Right hindlimb (tissue), 1 donor: ENCODE measurements at places on chromosomes 2 and 18.

- no peak for DNase-seq
Measured at GRCh38 chr2:147588191-147588590, 256.6 kb upstream of the ACVR2A start.

- DNase-seq = no peak
Measured at GRCh38 chr2:30994227-30995056, 143.8 kb downstream of the GALNT14 start.

- no peak for DNase-seq
Measured at GRCh38 chr2:151052850-151053660, 208.6 kb downstream of the RBM43 start.

- peak; percentile 75 for DNase-seq
Measured at GRCh38 chr2:43100883-43101662, 125.3 kb downstream of the ZFP36L2 start.

- no peak for DNase-seq
Measured at GRCh38 chr2:190791976-190792575, 88.5 kb upstream of the GLS start.

- peak; percentile 66 for DNase-seq
Measured at GRCh38 chr2:46850742-46851141, 64.9 kb downstream of the MCFD2 start.

- no peak for DNase-seq
Measured at GRCh38 chr2:59256290-59256689, 1015.2 kb upstream of the FANCL start.

GRCh38 chr2:224557610-224558009, 27.6 kb downstream of the CUL3 start:
- DNase-seq = no peak

GRCh38 chr2:150572961-150573395, 85.5 kb upstream of the RND3 start:
- no peak for DNase-seq

GRCh38 chr18:31490387-31490786, 7.6 kb upstream of the DSG2 start:
- DNase-seq = no peak

- DNase-seq = no peak
Measured at GRCh38 chr2:62525549-62526269, 19.7 kb upstream of the TMEM17 start.

DNA sequence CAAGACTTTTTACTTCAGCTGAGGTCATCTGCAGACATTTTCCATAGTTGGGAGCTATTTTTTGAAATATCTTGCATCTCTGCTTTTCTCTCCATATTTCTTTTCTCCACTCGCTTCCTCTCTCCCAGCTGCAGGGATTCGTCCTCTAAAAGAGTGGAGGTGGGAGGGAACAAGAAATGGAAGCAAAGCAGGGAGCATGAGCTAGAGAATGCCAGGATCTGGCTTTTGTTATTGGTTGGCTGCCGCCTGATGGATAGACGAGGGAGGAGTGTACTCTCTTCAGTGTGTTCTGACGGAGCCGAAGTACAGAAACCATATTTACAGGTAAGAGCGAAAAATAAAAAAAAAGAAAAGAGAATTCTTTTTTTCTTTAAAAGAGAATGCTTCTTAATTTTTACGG, at the start of gene CSRNP3:
Gene CSRNP3, plus strand, starts transcription at position 282 of the 400 bp plus-strand sequence. CDS start 125,368 bp downstream, outside the sequence.
- DNase-seq = peak; percentile 91
